ENCODE measurements at places on chromosomes 7 and 10.

GRCh38 chr10:73131913-73132686 lies 21.8 kb downstream of the NUDT13 start:
- no peak for DNase-seq

DNA sequence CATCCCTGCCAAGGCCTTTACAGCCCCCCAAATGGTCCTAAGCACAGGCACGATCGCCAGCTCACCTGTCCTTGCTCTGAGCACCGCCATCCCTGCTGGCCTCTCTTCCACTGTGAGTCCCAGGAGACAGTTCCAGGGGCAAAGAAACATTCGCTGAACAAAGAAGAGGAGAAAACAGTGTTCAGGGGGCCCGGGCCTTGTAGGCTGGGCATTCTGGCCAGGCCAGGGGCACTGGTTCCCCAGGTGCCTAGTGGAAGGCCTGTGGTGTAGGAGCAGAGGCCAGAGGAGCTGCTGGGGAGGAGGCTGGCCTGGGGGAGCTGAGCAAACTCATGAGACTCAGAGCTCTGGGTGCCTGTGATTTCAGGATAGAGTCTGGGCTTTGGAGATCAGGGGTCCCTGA lies 22.6 kb downstream of the AQP1 start:
- DNase-seq: no peak

DNA sequence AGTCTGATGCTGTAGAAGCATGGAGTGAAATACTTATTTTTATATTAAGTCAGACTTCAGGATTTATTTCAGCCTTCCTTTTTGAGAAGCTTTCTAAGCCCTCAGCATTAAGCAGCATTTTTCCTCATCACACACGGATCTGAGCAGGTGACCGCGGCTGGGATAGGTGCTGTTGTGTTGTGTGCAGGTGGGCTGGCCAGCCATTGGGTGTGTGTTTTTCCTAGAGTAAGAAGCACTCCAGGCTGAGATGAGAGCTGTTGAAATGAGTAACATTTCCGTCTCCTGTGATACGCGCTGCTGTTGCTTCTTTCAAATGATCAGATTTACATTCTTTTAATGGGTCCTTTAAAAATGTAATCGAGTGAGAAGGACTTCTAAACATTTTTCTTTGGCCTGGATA lies 63.9 kb downstream of the INSYN2A start:
- no peak for DNase-seq

DNA sequence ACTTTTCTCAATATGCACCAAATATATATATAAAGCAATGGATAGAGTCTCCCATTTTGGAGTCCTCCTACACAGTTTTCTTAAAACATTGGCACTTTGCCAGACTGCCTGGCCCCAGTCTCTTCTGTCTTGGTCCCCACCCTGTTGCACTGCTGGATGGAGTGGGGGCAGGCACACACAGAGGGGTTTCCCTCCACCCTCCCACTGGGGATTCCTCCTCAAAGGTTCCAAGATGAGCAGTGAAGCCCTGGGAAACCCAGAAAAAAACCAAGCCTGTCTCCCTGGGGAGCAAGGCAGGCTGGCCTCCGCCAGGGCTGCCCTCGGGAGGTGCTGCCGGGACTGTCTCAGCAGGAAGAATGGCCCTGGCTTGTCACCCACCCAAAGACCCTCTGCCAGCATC lies 68.0 kb downstream of the SH3PXD2A start:
- DNase-seq: no peak

- no peak for DNase-seq
These were observed 49.3 kb upstream of the PARD3 start for GRCh38 chr10:34864149-34865067.

- DNase-seq: no peak
These were observed 55.1 kb downstream of the FZD1 start for GRCh38 chr7:91319351-91319750.

- DNase-seq: no peak
These were observed 462.1 kb upstream of the GALNT17 start for GRCh38 chr7:70669854-70670253.

GRCh38 chr7:1884583-1885350 lies 214.7 kb downstream of the ELFN1 start:
- DNase-seq: no peak

DNA sequence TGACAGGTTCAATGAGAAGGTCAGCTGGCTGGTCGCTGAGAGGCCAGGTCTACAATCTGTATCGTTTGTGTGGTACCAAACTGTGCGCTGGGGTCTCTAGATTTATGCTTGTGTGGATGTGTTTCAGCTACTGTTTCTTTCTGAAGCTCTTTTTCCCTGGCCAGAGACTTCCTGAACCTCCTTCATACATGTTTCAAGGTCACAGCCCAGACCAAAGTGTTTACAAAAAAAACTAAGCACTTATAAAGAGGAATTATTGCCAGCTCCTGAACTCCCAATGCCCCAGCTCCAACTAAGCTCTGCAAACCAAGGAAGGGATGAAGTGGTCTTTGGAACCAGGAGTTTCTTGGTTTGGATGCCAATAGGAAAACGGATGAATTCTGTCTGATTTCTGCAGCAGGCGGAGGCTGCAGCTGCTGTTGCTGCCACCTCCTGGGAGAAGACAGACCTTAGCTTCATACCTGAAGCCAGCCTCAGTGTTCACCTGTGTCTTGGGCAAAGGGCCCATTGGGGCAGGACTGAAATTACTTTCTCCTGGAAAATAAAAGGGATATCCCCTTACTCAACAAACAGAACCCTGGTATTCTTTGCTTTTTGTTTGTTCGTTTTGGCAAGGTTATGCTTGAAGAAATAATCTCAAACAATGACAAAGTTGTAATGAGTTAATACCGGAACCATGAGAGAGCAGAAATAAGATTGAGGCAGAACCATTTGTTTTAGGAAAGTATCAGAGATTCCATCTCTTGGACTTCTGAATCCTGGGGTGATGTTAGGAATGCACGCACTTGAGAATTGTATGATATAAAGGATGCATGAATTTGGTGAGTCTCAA lies 24.6 kb upstream of the MKLN1 start:
- no peak for DNase-seq

- no peak for DNase-seq
These were observed 24.3 kb upstream of the LARP4B start for GRCh38 chr10:955820-956217.

- no peak for DNase-seq
These were observed 62.7 kb downstream of the AKR1C4 start for GRCh38 chr10:5259132-5259951.

DNA sequence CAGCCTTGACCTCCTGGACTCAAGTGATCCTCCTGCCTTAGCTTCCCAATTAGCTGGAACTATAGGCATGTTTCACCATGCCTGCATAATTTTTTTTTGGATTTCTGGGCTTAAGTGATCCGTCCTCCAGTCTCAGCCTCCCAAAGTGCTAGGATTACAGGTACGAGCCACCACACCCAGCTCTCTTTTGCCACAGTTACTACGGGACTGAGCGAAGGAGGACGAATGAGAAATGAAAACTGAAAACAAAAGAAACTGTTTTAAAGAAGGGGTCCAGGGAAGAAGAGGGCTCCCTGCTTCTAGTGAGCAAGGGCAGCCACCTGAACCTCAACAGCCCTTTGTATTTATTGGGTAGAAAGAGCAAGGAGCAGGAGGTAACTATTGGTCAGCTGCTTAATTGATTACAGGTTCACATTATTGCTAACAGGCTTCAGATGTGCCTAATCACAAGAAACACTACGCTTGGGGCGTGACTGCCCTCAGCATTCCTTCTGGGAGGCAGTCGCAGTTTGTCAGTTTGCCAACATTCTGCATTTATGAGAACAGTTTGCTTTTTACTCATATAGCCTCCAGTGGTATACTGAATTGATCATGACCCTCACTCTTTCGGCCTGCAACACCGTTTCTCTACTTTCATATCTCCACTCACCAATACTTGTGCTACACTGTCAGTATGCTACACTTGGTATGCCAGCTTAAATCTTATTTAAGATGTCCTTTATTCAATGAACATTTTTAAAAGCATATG lies 676.8 kb downstream of the DNAJB9 start:
- DNase-seq: no peak

DNA sequence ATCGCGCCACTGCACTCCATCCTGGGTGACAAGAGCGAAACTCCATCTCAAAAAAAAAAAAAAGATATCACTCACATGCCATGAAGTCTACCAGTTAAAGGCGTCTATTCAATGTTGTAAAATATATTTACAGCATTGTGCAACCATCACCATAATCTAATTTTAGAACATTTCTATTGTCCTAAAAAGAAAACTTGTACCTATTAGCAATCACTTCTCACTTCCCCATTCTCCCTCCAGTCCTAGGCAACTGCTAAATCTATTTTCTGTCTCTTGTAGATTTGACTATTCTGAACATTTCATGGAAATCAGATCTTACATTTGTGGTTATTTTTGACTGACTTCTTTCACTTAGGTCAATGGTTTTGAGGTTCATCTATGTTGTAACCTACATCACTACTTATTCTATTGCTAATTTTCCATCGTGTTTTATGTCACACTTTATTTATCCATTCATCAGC lies 25.2 kb upstream of the OTUD1 start:
- no peak for DNase-seq

DNA sequence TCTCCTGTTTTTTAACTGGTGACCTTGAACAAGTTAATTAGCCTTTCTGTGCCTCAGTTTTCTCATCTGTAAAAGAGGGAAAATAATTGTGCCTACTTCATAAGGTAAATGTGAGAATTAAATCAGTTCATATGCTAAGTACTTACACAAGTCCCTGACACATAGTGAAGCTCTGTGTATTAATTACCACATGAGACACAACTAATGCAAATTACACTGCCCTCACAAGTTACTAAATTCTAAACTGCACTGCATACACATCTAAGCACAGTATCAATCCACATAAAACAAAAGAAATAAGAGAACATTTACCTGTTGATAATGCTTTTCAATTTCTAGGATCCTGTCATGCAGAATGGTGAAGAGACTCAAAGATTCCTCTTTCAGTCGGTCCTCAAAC lies 22.5 kb downstream of the C10orf67 start:
- DNase-seq: no peak

GRCh38 chr10:71176661-71177060 lies 35.7 kb upstream of the UNC5B start:
- no peak for DNase-seq

GRCh38 chr10:94085288-94085687 lies 91.6 kb downstream of the PLCE1 start:
- DNase-seq: no peak

DNA sequence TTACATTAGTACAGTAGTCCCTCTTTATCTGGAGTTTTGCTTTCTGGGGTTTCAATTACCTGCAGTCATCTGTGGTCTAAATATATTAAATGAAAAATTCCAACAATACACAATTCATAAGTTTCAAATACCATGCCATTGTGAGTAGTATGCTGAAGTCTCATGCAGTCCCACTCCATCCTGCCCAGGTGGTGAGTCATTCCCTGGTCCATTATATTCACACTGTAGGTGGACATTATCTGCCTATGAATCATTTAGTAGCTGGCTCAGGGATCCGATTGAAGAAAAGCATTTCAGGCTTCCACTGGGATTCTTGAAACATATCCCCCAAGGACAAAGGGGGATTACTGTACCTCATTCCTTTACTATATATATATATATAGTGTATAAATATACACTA lies 298.2 kb upstream of the GALNT17 start:
- no peak for DNase-seq

DNA sequence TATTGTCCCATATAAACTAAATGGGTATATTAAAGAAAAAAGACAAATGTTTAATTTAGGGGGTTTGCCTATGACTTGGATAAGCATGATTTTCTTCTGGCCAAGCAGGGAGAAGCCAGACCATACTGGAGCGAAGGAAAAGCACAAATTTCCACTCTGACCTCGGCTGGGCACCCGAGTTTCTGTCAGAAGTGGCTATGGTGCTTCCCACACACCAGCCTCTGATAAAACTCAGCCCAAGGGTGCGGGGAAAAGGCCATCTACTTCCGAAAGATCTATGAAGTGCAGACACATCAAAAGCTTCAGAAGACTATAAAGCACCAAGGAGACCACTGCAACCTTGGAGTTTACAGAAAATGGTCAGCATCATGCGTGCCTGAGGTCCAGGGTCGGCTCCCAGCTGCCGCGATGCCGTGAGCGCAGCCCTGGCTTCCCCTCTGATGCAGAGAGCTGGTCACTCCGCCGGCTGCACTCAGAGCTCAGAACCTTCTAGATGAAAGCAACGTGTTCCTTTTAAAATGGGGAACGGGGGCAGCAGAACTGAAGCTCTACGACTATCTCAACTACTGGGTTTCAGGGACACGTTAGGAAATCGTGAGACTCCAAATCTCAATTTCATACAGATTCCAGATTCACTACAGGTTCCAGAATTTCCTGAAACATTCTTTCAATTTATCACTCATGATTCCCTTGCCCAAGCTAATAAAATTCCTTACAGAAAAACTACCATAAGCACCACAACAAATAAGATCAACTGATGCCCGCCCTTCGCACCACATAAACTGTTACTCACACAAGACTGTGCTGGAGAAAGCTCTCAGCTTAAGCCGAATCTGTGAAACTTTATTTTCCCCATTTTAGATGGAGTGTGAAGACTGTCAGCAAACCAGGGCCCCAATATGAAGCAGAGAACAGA lies 84.5 kb downstream of the DIP2C start:
- no peak for DNase-seq

DNA sequence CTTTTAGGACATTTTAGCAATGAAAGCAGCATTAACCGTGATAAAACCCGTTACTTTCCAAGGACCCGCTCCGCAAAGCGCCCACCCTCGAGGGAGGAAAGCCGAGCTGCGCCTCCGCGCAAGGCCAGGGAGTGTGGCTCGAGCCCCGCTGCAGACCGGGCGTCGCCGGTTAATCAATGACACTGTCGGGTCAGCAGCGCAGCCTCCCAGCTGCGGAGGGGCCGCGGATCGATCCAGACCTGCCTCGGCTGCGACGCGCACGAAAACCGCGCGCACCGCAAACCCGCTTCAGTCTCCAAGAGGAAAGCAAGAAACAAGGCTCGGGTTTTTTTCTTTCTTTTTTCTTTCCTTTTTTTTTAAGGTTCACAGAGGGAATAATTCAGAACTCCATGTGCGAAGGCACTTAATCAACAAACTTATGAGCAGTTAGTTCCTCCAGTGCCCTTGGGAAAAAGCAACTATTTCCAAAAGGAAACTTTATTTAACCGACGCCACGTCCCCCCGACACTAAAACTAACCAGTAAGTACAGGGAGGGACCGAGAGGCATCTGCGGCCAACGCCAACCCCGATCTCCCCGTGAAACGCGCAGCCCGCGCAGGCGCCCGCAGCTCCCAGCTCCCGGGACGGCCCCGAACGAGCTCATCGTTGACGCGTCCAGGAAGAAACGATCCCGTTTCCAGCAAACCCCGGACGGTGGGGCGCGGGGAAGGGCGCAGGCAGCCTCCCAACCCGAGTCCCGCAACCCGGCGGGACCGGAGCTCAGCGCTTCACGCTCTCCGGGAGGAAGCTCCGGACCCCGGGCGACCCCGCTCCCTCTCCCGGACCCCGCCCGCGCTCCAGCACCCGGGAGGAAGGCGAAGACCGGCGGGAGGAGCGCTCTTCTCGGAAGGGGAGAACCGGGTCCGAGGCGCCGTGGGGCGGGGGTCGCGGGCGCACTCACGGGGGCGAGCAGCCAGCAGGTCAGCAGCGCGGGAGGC lies 598 bp downstream of the VIPR2 start:
- no peak for DNase-seq

Measured in activated naive CD8-positive, alpha-beta T cell treated with anti-CD3 and anti-CD28 coated beads, Interleukin-2, amount 50 U/mL, for 16 hours (primary cell).